Fibroblast of skin of right quadriceps (primary cell): ENCODE measurements at places on chromosomes 4 and X.

- DNase-seq, result peak; percentile 80
Measured at GRCh38 chrX:10620121-10620699, at the start of gene MID1. Gene MID1, minus strand, starts transcription at chrX:10620585. Its CDS starts 53,038 bp downstream, at chrX:10567547.

DNA sequence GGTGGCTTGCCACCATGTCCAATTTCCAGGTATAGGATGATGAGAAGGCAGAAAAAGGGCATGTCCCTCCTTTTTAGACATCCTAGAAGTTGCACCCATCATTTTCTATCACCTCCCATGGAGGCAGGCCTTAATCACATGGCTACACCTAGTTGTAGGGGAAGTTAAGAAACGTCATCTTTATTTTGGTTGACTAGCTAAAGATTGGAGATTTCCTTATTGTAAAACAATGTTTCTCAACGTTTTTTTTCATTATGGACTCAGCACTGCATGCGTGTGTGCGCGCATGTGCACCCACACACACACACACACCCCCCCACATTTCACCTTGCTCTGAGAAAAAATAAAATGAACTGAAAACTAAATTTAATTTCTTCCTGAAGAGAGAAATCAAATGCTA lies 2.0 kb upstream of the CXCL9 start:
- DNase-seq, result no peak

DNA sequence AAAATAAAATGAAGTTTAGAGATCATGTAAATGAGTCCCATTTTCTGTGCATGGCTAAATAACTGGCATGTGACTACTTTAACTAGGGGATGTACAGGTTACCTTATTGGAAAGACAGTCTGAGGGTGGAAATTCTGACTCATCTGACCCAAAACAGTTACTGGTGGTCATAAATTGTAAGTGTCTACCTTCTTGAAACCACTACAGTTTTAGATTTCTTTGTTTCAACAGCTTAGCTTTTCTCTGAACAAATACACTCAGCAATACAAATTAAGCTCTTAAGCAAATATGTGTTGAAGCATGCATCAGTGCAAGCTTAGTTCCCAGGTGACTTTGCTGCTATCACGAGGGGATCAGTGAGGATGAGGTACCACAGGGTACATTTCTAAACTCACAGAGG lies 60.7 kb upstream of the PGM2 start:
- DNase-seq, result no peak

- DNase-seq, result peak; percentile 94
Measured at GRCh38 chr4:70721747-70722146, at the start of gene RUFY3. Gene RUFY3, plus strand, starts transcription at chr4:70721964. Its CDS starts 610 bp downstream, at chr4:70722574.

- DNase-seq, result no peak
Measured at GRCh38 chr4:113407409-113407808, 354.1 kb downstream of the CAMK2D start.

DNA sequence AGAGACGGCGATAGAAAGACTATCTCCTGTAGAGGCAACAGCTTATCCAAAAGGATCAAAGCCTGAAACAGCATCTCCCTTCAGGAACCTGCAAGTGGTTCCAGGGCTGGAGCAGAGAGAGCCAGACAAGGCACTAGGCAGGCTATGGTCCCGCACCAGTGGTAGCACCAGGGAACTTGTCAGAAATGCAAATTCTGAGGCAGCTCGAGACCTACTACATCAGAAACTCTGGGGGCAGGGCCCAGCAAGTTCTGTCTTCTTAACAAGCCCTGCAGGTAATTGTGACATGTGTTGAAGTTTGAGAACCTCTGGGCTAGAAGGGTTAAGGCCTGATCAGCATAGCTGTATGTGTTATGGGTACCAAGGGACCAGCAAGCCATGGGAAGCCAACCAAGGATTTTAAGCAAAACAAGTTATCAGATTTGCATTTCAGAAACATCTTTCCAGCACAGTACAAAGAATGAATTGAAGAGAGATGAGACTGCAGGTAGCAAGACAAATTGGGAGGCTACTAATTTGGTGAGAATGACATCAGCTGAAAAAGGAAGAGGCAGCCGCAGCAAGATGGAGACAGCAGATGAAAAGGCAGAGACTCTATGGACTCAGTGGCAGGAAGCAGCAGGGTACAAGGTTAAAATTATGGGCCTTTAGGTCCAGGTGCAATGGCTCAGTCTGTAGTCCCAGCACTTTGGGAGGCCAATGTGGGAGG lies 139.7 kb downstream of the TSPAN5 start:
- DNase-seq, result no peak

GRCh38 chrX:24357106-24357505 lies 3.3 kb upstream of the SUPT20HL1 start:
- peak; percentile 33 for DNase-seq

- DNase-seq, result no peak
Measured at GRCh38 chrX:15786915-15787314, 3.4 kb upstream of the ZRSR2 start.

- peak; percentile 67 for DNase-seq
Measured at GRCh38 chr4:24104158-24104565, 214.3 kb upstream of the PPARGC1A start.

GRCh38 chr4:95158626-95159025 lies 390.1 kb downstream of the UNC5C start:
- DNase-seq, result no peak

DNA sequence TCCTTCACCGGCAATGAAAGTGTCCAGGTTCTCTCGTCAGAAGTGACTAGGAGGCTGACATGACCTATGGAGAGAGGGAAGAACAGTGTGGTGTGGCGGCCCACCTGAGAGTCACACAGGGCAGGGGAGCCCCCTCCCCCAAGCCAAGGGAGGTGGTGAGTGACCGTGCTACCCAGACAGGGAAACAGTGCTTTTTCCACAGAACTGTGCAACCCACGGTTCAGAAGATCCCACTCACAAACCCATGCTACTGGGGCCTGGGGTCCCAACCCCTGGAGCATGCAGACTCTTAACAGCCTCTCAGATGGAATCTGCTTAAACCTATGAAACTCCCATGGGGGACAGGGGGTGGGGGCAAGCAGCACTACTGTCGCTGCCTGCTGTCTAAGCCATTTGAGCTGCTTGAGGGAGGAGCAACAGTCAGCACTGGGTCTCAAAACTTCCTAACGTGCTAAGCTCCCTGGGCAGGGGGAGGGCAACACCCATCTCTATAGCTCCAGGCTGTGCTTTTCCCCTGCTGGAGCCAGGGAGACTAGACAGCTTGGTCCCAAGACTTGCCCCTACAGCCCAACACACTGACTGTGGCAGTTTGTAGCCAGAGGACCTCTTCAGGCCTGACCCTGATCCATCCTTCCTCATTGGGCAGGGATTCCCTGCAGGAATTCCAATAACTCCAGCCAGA lies 850.4 kb upstream of the AADAT start:
- DNase-seq, result no peak

DNA sequence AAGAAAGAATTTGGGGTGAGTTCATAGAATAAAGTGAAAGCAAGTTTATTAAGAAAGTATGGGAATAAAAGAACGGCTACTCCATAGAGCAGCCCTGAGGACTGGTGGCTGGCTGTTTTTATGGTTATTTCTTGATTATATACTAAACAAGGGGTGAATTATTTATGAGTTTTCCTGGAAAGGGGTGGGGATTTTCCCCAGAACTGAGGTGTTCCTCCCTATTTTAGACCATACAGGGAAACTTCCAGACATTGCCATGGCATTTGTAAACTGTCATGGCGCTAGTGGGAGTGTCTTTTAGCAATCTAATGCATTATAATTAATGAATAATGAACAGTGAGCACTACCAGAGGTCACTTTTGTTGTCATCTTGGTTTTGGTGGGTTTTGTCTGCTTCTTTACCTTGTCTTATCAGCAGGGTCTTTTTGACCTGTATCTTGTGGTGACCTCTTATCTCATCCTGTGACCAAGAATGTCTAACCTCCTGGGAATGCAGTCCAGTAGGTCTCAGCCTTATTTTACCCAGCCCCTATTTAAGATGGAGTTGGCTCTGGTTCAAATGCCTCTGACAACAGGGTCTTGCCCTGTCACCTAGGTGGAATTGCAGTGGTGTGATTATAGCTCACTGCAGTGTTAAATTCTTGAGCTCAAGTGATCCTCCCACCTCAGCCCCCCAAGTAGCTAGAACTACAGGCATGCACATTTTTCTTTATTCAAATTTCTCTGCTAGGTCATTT lies 27.1 kb downstream of the RAPGEF2 start:
- no peak for DNase-seq

DNA sequence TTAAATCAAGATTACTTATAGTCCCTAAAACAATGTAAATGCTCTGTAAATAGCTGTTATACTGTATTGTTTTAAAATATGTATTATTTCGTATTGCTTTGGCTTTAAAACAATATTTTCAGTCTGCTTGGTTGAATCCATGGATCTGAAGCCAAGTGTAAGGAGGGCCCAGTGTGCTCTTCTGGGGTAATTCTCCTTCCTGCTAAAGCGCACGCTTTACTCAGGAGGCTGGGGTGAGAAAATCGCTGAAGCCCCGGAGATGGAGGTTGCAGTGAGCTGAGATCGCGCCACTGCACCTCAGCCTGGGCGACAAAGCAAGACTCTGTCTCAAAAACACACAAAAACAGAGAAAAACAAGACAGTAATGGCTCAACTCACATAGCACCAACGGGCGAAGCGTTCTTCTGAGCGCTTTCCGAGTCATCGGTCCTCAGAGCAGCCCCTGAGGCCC lies 391 bp upstream of the IDUA start:
- no peak for DNase-seq

DNA sequence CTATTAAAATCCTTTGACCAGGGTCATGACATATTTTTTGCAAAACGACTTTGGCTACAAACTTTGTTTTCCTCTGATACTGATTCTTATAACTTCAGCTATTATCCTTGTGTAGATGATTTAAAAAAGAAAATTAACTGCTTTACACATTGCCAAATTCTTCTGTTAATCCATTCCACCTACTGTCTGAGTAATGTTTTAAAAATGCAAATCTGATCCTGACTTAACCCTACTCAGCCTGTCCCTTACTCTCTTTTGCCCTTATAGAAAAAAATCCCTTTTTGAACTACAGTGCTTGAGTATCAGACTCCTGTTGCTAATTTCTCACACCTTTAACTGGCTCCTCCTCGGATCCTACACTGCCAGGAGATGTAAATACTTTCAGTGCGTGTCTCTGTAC lies 723.1 kb downstream of the ADGRL3 start:
- DNase-seq, result no peak
